ENCODE measurements at places on chromosomes 12 and 14.

DNA sequence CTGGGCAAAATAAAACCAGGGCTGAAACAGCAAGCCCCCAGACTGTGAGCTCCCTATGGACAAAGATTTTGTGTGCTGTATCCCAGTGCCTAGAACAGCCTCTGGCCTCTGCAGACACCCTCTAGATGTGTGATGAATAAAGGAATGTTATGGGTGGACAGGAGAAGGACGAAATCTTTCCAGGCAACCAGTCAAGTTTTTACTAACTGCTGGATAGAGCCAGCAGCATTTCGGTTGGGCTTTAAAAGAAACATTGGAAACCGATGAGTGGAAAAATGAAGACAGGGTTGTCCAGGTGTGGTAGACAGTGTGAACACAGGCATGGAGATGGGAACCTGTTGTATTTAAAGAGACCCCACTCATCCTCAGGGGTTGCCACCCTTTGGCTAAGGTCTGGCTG, 4.0 kb downstream of the CHGA start:
- no peak for DNase-seq

DNA sequence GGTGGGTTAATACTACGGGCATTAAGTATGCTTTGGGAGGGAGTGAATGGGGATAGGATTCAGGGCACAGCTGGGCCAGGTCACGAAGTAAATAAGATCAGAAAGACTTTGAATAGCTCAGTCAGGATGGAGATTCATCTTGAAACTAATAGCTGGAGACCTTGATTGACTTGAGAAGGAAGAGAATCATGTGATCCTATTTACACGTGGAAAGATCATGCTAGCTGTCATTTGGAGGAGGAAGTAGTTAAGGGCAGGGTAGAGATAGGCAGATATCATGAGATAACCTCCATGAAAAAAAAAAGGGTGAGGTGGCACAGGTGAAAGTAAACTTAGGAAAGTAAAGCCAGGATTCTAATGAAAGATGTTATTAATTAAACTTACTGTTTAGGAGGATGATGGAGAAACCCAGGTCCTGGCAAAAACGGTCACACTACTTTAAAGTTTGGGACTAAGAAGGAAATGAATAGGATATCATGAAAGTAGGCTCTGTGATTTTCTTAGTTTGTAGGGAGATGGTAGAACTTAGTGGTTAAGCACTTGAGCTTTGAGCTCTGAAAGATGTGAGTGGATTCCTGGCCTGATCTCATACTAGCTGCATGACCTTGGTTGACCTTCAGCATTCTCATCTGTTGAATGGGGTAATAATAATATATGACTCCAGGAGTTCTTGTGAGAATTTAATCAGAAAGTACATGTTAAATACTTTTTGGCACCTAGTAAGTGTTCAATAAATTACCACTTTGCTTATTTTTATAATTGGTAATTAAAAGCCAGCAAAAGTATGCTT, 439.0 kb downstream of the NRXN3 start:
- no peak for DNase-seq

GRCh38 chr12:55707841-55708694, at the start of gene ITGA7:
Gene ITGA7, minus strand, starts transcription at chr12:55707904. Its CDS starts 222 bp downstream, at chr12:55707682.
- DNase-seq = peak; percentile 50

DNA sequence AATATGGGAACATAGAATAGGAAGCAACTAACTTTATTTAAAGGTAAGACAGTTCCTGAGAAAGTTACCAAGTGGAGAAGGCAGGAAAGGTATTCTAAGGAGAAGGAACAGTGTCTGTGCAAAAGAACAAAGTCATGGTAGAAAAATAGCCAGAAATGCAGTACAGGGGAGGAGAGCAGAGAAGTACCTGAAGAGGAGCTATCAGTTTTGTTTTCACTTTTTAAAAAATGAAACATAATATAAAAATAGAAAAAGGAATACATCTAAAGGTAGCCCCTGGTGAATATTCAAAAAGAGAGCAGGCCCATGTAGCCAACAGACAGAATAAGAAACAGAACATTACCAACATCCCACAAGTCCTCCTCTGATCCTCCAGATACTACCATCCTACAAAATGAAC, 408.7 kb downstream of the ADAMTS20 start:
- no peak for DNase-seq

GRCh38 chr14:82710267-82710841, 1176.7 kb upstream of the SEL1L start:
- DNase-seq = no peak

GRCh38 chr14:85934886-85935254, 404.9 kb downstream of the FLRT2 start:
- DNase-seq = no peak

GRCh38 chr14:34981743-34982420, 910 bp upstream of the SRP54 start:
- DNase-seq = peak; percentile 3

GRCh38 chr12:62913380-62913779, 21.6 kb downstream of the PPM1H start:
- DNase-seq = no peak

DNA sequence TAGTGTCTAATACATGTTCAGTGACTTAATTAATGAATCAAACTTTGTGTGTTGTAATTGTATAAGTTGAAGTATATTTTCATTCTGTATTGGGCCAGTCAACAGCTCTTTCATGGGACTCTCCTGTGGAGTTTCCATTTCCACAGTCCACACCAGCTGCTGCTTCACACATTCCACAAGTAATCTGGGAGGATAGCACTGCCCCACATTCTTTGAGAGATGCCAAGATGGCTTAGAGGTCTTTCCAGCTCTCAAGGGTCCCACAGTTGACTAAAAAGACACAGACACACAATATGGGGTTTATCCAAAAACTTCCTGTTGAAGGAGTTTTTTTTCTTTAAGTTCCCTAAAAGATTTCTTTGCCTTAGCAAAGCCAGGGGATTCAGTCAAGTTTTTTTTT, 408.3 kb downstream of the AACS start:
- no peak for DNase-seq

DNA sequence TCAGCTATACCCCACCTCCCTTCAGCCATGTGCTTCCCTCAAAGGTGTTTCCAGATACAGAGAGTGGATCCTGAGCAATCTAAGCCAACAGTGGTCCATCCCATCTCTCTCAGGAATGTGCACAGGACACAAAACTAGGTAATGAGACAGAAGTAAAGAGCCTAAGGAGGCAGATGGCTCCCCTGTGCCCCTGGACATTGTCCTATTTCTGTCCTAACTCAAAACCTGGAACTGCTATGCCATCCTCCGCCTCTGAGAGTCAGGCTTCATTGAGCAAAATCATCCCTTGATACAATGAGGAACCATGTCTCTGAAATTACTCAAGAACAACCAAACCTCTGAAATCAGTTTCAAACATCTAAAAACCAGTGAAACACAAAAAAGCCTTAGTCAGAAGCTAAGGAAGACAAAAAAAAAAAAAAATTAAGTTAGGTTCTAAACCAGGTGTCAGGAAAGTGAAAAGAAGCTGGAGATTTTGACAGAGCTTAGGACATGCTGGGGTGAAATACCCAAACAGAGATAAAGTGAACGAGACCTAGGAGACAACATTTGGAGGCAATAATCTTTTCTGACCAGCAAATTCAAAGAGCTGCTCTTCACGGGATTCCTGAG, 200.3 kb upstream of the PLEKHG7 start:
- no peak for DNase-seq

GRCh38 chr14:51828017-51828797, 32.2 kb upstream of the GNG2 start:
- peak; percentile 57 for DNase-seq

GRCh38 chr12:41051954-41052353, 136.2 kb upstream of the PDZRN4 start:
- no peak for DNase-seq

GRCh38 chr12:103958621-103959020, 7.1 kb upstream of the TDG start:
- DNase-seq = no peak

- no peak for DNase-seq
Measured at GRCh38 chr12:28611449-28611848, 421.2 kb downstream of the CCDC91 start.

- no peak for DNase-seq
Measured at GRCh38 chr14:94337274-94337673, 14.1 kb upstream of the SERPINA6 start.

DNA sequence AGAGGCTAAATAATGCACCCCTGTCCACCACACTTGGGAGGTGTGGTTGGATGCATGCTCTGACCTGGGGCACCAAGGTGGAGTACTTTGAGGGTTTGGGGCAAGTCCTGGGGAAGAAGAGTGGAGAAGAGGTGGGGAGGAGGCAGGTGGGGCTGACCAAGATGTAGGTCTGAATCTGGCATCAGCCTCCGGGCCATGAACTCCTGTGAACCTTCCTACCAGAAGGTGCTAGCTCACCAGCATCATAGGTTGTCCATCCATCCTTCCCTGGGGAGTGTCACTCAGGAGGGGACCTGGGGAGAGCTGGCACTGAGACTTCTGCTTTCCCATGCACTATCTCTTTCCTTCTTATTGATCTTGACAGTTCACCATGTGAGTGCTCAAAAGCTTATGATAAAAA, 13.6 kb upstream of the EMP1 start:
- DNase-seq = no peak

- DNase-seq = no peak
Measured at GRCh38 chr14:71309756-71310155, 402.5 kb downstream of the PCNX1 start.

GRCh38 chr12:67758521-67758920, 110.0 kb downstream of the DYRK2 start:
- no peak for DNase-seq

GRCh38 chr12:109782326-109782703, 50.9 kb downstream of the TRPV4 start:
- no peak for DNase-seq

- no peak for DNase-seq
Measured at GRCh38 chr14:26216786-26217185, 381.0 kb downstream of the NOVA1 start.

All from stimulated activated CD8-positive, alpha-beta memory T cell treated with anti-CD3 and anti-CD28 coated beads, Interleukin-12 subunit alpha, Interleukin-12 subunit beta, amount 100 ng/mL, for 4 hours (primary cell).